ENCODE measurements at places on chromosomes 1 and 21.

GRCh38 chr1:33724348-33724747 is 139.5 kb upstream of the HMGB4 start:
- DNase-seq: no peak

- no peak for DNase-seq
Observed at GRCh38 chr1:31302709-31303441, 6.0 kb downstream of the ZCCHC17 start.

- no peak for DNase-seq
Observed at GRCh38 chr1:110581682-110582145, 24.4 kb downstream of the KCNA2 start.

- no peak for DNase-seq
Observed at GRCh38 chr1:171509191-171509590, 23.9 kb downstream of the PRRC2C start.

GRCh38 chr1:198147216-198147615 is 9.6 kb upstream of the NEK7 start:
- no peak for DNase-seq

GRCh38 chr1:14929547-14930246 is 223.8 kb upstream of the TMEM51 start:
- no peak for DNase-seq

- no peak for DNase-seq
Observed at GRCh38 chr1:4854367-4854766, 200.0 kb downstream of the AJAP1 start.

DNA sequence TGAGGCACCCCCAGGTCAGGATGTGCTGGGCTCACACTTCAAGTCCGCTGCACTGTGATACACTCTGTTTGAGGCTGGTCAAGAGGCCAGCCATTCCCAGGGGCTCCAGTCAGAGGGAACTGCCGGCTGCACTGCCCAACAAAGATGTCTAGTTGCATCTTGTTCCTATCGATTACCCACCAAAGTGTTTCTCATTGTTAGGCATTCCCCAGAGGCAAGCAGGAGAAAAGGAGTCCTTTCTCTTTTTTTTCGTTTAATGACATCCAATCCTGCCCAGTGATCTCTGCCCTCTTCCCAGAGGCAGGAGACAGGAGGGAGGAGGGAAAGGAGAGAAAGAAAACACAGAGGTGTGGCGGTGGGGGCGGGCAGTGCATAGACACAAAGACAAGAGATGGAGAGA is 150.4 kb downstream of the OMA1 start:
- DNase-seq: no peak
